ENCODE measurements at places on chromosomes 12 and 14.

GRCh38 chr14:59422069-59422881 is 42.9 kb downstream of the GPR135 start:
- DNase-seq: no peak

GRCh38 chr14:50312734-50313054 is 570 bp downstream of the DMAC2L start:
- DNase-seq: no peak

- DNase-seq: no peak
These were observed 281.7 kb upstream of the AMIGO2 start for GRCh38 chr12:47361389-47362021.

GRCh38 chr12:3540387-3540990 is 49.5 kb downstream of the PRMT8 start:
- no peak for DNase-seq

- no peak for DNase-seq
These were observed 308.7 kb downstream of the EMP1 start for GRCh38 chr12:13505224-13505623.

GRCh38 chr12:43551971-43552559 is at the start of gene ADAMTS20:
Gene ADAMTS20, minus strand, starts transcription at chr12:43552203. Its CDS starts 282 bp downstream, at chr12:43551921.
- DNase-seq: no peak

GRCh38 chr12:65508276-65509035 is 230.0 kb downstream of the MSRB3 start:
- no peak for DNase-seq

DNA sequence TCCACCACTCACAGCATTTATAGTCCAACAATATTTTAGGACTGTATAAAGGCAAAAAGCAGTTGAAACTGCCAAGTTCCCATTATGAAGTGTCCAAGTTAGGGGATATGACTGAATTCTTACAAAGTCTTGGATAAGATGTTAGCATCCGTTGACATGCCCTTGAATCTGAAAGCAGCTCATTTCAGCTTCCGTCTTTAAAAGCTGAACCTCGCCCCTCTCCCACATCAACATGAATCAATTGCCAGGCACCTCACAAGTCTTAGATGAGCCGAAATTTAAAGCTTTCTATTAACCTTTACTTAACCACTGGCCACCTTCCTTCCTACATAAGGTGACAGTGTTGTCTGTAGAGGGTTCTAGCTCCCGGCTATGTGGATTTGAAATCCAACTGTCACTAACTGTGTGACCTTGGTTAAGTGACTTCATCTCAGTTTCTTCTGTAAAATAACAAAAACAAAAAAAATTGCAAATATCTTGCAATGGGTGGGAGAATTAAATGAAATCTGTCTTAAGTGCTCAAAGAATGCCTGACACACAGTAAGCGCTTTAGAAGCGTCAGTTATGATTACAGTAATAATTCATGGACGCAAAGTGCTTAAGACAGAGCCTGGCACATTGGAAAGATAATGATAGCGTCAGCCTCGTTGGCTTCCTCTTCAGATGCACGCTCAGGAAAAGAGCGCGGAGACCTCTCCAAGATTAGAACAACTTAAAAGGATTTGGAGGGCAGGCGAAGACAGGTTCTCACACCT is 1.2 kb downstream of the PPP1CC start:
- no peak for DNase-seq

DNA sequence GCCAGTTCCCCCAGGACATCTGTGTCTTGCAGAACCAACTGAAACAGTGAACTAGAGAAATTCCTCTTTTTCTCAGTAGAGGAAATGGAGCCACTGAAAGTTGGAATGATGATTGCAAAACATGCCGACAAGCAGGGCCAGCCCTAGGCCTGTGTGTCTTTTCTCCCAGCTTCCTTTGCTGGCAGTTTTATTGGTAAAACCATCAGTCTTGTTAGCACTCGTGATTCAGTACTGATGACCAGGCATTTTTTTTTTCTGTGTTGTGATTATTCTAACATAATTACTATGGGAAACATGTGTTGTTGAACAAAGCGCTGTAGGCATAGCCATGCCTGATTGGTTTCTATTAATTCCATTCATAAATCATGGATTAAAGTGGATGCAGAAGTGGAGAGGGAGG is 620.7 kb downstream of the AACS start:
- no peak for DNase-seq

DNA sequence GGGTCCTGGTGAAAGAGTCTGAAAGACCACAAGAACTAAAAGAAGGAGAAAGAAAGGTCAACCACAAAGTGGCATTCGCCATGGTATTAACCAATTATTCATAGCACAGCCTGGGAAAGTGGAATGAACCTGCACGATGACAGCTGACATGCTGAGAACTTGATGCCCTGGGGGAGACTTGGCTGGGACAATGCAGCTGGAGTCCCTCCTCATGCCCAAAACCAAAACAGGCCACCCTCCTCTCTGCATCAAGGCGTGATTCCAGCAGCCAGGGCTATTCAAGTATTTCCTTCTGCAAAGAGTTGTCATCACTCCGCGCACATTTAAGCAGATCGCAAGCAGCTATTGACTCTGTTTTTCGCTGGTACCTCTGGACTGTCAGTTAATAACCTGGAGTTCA is 167.1 kb upstream of the NOS1 start:
- DNase-seq: no peak

DNA sequence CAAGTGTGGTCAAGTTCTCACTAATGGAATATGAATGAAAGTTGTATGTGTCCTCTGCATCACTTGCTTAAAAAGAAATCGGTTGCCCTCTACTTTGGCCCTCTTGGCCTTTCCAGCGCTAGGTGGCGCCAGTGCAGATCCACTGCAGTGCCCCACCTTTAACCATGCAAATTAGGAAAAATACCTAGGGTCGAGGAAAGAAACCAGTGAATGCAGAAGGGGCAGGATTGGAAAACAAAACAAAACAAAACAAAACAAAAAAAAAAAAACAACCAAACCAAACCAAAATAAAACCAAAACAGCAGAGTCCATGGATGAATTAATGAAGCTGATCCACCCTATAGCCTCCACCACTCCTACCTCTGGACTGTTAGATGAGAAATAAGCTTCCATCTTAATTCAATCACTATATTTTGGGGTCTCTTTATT is 12.9 kb upstream of the NEMF start:
- no peak for DNase-seq

DNA sequence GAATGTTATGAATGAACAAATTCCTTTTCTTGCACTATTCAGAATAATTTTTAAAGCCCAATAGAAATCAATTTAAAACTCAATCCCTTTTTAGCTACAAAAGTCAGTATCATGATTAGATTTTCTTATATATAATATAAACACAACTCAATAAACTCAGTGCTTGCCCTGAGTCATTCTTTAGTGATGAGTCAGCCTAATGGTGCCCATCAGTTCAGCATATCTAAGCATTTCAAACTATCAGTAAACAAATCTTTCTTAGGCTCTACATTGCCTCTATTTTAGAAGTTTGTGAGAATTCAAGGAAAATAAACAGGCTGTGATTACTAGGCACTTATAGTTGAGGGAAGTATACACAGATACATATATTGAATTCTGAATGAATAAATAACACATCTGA is 179.6 kb downstream of the NELL2 start:
- DNase-seq: no peak

GRCh38 chr14:85556267-85556666 is 26.3 kb downstream of the FLRT2 start:
- no peak for DNase-seq

GRCh38 chr14:64591809-64592208 is 42.0 kb downstream of the PPP1R36 start:
- no peak for DNase-seq

- DNase-seq: no peak
These were observed 31.0 kb upstream of the SLC38A1 start for GRCh38 chr12:46299851-46300250.

DNA sequence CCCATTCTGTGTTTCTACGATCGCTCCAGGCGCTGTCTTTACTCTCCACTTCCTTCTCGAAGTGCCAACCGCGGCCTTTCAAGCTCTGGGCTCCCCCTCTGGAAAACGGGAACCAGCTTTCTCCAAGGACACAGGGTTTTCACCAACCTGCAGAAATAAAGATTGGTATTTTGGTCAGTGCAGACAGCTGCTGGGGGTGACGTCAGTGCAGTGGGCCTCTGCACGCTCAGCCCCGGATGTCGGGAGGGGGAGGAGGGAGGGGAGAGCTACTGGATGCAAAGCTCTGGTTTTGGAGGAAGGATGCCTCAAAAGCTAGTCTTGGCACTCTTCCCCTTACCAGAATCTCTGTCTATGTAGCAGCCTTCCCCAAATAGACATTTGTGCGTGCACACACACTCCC is 19.9 kb downstream of the HRK start:
- no peak for DNase-seq

GRCh38 chr14:101937926-101938767 is 26.2 kb upstream of the DYNC1H1 start:
- DNase-seq: no peak

DNA sequence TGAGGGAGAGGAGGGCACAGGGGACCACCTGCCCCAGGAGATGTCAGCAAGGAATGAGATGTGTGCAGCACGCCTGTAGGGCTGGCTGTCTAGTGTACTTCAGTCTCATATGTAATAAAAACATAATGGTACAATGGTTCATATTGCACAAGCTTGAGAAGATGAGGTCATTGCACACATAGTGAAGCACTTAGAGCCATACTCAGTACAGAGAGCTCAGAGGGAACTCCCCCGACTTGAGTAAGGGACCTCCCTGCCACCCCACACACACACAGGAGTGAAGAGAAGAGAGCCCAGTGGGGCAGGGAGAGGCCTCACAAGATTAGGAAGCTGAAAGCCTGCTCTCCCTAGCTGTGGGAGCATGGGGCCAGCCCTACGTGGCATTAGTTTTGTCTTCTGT is 61.5 kb downstream of the SLC6A12 start:
- DNase-seq: no peak

DNA sequence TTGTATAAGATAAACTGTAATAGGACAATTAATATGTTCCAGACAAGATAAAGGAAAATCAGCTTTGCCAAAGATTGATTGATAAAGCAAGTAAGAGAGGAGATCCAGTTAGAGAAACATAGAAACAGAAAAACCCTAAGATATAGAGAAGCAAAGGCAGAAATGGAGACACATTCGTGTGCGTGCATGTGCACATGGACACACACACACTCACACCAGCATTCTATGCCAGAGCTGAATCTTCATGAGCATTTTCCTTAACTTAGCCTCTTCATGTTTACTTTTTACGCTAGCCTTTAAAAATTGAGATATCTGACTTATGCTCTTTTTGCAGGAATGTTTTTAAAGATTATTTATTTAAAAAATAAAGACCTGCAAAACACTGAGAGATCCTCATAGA is 168.5 kb upstream of the ATP2B1 start:
- DNase-seq: no peak

DNA sequence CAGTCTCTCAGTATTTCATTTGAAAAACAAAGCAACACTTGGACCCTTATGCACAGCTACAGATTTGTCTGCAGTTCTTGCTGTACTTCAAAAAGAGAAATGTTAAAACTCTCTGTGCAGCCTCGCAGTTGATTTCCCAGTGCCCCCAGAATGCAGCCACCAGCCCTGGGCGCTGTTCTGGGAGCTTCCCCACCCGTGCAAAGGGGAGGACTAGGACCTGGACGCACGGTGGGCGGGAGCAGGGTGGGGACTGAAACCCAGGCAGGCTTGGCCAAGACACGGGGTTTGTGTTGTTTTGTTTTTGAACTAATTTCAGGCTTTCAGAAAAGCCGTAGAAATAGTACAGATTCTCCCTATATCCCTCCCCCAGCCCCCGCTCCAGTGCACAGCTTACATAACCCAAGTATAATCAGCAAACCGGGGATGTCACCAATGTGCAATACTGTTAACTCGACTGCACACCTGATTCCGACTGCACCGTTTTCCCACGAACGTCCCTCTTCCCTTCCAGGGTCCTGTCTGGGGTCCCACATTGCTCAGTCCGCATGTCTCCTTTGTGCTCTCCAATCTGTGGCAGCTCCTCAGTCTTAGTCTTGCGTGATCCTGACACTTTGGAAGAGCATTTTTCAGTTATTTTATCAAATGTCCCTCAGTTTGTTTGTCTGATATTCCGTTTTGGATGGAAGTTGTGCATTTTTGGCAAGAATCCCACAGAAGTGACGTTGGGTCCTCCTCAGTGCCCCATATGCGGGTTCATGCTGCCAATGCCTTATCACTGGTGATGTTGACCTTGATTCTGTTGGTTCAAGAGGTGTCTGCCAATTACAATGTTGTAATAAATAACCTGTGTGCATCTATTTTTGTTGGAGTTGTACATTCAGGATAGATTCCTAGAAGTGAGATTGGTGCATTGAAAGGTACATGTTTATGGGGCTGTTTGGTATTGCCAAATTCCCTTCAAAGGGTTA is 95.9 kb downstream of the SETD3 start:
- DNase-seq: no peak

DNA sequence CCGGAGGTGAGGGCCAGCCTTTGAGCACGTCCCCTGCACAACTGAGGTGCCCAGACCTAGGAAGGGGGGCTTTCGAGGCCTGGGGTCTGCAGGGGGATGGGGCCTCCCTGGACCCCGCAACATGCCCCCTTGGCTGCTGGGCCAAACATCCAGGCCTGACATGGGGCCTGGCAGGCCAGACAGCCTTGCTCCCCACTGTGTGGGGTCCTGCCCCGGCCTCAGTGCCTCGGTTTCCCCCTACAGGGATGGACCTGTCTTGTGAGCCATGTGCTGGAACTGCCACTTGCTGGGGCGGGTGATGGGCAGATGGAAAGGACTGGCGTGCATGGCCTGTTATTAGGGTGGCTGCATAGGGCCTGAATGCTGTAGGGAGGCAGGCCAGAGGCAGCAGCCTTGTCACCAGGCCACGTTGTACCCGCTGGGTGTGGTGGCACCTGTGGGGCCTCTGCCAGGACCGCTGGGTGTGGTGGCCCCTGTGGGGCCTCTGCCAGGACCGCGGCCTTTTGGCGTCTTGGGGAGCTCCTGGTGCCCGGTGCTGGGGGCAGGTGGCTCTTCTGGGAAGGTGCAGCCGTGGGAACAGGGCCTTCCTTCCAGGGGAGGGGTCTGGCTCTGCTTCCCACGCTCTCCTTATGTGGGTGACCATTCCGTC is 20.4 kb downstream of the ASPG start:
- DNase-seq: no peak

- DNase-seq: no peak
These were observed 12.0 kb downstream of the SNRNP35 start for GRCh38 chr12:123469978-123470377.

Data from GM12891 (cell line).